ENCODE measurements at places on chromosomes 11 and 22.

GRCh38 chr11:8259306-8259959, 4.2 kb downstream of the LMO1 start:
- no peak for DNase-seq

DNA sequence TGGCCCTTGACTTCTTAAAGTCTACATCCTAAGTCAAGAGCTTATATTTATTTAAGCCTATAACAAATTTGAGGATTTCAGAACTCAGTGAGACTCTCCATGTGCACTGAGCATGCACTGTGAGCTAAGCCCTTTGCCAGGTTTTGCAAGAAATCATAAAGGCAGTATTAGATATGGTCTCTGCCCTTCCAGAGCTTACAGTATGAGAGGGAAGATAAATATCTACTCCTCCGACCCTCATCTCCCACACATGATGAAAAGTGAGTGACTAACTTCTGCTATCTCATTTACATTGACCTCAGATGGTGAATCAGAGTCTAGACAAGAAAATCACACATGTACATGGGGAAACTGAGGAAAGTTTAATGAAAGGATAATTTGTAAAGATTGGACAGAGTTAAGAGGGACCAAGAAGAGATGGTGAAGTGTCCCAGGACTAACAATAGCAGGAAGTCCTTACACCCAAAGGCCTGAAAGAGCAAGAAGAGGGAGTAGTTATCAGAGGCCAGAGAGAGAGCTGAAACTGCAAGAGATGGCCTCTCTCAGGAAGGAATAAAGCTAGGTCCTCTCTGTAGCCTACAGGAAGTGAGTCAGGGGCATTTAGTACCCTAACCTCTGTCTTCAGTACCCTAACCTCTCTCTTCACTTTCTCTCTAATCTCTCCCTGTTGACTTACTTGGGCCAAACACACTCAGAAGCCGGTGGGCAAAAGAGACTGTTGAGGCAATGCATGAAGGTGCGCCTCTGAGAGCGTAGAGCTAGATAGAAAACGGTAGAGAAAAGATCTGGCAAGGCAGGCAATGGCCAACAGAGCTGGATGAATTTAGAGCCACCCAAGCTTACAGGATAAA, 23.0 kb upstream of the BLID start:
- no peak for DNase-seq

DNA sequence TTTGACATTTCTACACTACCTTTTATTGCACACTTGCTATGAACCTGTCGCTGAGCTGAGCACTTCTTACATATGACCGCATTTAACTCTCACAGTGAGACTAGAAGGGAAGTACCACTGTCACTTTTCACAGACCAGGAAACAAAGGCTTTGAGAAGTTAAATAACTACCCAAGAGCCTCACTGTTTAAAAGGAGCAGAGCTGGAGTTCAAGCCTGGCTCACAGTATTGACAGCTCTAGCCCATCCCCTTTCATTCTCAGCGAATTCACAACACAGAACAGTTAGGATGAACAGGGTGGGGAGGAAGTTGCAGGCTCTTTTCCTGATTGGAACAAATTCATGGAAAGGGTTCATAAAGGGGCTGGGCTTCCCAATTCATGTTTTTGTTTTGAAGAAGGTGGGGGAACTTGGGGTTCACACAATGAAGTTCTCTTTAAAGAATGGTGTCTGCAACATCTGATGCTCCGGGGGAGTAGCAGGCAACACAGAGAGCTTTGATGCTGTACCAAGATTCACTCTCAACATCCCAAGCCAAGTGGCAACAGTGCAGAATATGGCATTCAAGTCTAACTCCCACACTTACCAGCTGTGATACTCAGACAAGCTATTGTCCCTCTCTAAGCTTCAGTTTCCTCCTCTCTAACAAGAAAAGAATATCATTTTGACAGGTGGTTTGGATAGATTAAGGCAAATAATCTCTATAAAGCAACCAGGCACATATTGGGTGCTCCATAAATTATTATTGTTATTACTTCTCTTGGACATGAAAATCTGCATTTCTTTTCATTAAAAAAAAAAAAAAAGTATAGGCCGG, 17.2 kb downstream of the SCGB1A1 start:
- no peak for DNase-seq

GRCh38 chr11:119752946-119753345, 23.9 kb upstream of the NECTIN1 start:
- DNase-seq, result no peak

- no peak for DNase-seq
Observed at GRCh38 chr22:23270212-23270733, 90.0 kb downstream of the BCR start.

DNA sequence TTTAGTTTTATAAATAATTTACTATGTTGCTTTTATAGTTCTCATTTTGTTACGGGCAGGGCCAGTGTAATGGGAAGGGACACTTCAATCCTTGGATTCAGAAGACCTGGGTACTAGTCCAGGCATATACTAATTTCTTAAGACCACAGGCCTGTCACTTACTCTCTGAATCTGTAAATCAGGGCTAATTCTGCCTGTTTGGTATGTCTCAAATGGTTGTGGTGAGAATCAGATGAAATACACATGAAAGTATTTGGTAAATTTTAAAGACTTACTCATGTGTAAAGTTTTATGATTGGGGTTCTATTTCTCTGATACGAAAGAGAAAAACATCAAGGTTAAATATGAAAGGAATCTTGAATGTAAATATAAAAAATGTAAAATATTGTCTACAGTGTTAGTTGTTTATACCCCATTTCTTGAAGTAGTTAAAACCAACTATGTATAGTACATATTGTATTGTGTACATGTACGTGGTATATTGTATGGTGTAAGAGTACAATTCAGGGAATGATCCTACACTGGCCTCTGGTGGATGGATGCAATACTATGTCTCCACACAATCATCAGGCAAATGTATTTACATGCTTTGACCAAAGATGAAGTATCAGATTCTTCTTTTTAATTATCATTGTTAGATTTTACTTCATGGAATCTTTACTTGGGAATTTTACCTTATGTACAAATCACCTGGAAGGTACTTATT, 24.5 kb upstream of the RAG2 start:
- peak; percentile 12 for DNase-seq

- DNase-seq, result no peak
Observed at GRCh38 chr11:72939031-72939430, 124.8 kb downstream of the ATG16L2 start.

DNA sequence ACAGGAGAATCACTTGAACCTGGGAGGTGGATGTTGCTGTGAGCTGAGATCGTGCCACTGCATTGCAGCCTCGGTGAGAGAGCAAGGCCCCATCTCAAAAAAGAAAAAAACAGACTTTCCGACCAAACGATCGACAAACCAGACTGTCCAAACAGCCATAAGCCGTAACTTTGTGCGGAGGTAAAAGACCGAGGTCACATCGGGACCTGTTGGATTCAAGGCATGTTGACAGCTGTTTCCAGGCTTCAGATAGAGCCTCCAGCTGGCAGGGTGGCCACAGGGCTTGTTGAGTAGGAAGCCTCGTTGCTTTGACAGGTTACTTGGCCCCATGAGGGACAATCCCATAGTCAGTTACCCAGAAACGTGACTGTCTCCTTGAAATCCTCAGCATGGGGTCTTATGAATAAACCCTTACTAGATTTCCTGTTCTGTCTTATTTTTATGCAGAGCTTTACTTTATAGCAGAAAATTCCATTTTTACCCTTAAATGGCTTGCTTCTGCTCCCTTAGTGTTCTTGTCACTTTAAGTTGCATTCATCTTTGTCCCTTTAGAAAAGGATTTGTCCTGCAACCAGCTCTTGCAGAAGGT, 22.3 kb downstream of the PPARA start:
- DNase-seq, result no peak

DNA sequence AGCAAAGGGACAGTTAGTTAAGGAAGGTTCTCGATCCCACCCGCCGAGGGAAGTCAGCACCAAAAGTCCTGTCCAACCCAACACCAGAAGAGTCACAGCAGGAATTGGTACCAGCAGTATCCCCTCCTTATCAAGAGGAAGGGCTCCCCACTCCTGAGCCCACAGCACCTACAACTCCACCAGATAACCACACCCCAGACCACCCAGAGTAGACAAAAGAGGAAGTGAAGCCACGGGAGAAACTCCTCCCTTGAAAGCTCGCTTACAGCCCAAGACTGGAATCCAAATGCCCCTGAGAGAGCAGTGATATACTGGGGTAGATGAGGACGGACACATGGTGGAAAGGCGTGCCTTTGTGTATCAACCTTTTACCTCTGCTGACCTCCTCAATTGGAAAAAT, 7.3 kb upstream of the CD5 start:
- DNase-seq, result no peak

- no peak for DNase-seq
Observed at GRCh38 chr11:40246983-40247382, 1212.5 kb downstream of the LRRC4C start.

DNA sequence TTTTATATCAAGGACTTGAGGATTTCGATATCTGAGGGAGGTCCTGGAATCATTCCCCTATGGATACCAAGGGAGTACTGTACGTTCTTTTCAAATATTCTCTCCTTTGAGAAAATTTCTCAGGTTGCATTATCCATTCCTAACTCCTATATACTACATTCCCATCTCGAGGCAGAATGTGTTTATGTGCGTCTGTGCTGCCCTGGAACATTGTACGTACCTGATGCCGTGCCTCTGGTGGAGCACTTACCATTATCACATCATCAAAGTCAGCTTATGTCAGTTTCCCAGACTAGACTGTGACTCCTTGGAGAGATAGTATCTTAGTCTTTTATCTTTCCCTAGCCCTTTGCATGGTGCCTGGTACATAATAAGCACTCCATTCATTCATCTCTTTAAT, 21.7 kb downstream of the UBASH3B start:
- DNase-seq, result no peak

DNA sequence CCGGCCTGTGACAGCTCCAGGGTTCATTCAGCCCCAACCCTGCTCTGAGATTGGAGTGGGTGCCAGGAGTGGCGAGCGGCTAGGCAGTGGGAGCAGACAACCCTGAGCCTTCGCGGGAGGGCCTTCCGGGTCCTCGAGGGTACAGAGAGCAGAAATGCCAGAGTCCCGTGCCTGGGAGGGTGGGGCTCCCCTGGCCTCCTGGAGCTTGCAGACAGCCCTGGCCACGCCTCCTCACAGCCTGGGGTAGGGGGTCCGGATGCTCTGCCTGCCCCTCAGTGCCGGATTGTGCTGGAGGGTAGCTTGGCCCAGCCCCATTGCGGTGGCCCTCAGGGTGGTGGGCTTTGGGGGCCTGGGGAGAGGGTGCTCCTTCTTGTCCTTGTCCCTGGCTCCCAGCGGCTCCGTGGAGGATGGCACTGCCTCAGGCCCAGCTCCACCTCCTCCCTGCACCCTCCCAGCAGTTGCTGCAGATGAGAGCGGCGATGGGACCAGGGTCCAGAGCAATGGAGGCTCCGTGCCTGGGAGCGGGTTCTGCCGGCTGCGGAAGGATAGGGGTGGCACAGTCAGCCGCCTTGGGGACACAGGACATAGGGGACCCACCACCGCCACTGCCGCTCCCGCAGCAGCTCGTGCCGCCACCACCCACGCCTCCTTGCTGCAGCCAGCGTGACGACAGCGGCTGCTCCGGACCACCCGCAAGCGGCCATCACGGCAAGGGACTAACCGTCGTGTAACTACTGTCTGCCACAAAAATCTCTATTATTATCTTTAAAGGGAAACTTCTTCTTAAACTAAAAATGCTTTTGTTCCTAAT, 34.9 kb upstream of the OR10G7 start:
- peak; percentile 47 for DNase-seq

- DNase-seq, result peak; percentile 82
Observed at GRCh38 chr11:134951305-134951700, 539.3 kb upstream of the B3GAT1 start.

- peak; percentile 52 for DNase-seq
Observed at GRCh38 chr11:6655020-6655789, 404 bp downstream of the DCHS1 start.

DNA sequence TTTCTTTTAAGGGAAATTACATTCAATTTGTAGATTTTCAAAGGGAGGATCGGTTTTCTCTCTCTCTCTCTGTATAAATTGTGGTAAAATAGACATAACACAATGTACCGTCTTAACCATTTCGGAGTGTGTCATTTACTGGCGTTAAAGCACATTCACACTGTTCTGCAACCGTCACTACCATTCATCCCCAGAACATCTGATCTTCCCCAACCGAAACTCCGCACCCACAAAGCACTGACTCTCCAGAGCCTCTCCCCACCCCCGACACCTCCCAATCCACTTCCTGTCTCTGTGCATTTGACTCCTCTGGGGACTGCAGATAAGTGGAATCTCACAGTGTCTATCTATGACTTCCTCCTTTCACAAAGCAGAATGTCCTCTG, 15.9 kb upstream of the GRAMD4 start:
- no peak for DNase-seq

GRCh38 chr22:49208004-49208402, 619.7 kb downstream of the BRD1 start:
- no peak for DNase-seq

DNA sequence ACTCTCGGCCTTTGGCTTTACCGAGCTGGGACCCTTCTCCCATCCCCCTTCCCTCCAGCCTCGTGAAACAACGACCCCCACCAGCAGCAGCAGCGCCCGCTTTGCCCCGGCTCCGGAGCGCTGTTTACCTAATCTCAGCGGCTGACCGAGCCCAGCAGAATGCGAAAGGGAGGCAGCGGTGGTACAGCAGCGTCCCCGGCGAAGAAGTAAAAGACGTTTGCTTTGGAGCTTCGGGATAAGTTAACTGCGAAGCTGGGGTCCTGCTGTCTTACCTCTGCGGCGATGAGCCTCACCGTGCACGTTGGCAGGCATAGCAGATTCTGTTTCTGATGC, 2.0 kb upstream of the LARGE1 start:
- DNase-seq, result peak; percentile 44

- no peak for DNase-seq
Observed at GRCh38 chr22:23409976-23410375, 170.1 kb downstream of the IGLL1 start.

GRCh38 chr22:27267145-27267544, 534.4 kb downstream of the MN1 start:
- DNase-seq, result no peak

- no peak for DNase-seq
Observed at GRCh38 chr22:47433627-47434026, 671.2 kb downstream of the TBC1D22A start.

GRCh38 chr11:76824980-76825725, 35.6 kb upstream of the ACER3 start:
- DNase-seq, result no peak

GRCh38 chr11:110200836-110201235, 95.6 kb downstream of the RDX start:
- DNase-seq, result no peak

DNA sequence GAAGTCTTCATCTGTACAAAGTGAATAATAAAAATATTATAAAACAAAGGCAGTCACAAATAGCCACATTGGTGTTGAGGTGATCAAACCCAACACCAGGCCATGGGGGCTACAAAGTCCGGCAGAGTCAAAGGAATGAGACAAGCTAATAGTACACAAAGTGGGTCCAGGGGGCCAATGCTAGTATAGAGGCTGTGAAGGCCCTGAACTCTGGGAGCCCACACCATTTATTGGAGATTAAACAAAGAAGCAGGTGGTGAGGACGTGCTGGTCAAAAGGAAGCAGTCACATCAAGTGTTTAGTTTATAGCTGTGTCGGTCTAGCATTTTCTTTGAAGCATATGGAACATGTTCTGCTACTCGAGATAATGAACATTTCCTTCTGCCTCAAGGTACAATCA, 58.6 kb upstream of the CCT8L2 start:
- no peak for DNase-seq

GRCh38 chr22:17334059-17334458, 35.2 kb upstream of the CECR2 start:
- no peak for DNase-seq
